Mesenteric fat pad (tissue), 1 donor: ENCODE measurements at places on chromosomes 2 and 18.
A peak's percentile ranks its signal among the peaks of the same experiment; 100 is the strongest.

GRCh38 chr2:127453392-127454171 is 35.4 kb downstream of the PROC start:
- no peak for DNase-seq

DNA sequence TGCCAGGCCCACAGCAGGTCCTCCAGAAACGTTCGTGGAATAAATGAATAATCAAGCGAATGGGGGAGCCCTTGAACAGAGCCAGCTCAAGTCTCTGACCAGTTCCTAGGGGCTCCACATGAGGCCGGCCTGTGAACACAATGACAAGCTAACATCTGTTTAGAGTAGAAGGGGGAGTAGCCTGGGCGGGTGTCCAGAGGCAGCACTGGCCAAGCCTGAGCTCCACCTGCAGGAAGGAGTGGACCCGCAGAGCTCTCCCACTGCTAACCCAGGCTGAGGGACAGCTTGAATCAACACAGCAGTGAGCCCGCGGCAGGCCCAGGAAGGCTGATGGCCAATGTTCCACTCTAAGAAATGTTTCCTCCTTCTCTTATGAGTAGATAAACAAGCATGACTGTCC is 234.8 kb upstream of the RAB6C start:
- DNase-seq: peak; percentile 77

DNA sequence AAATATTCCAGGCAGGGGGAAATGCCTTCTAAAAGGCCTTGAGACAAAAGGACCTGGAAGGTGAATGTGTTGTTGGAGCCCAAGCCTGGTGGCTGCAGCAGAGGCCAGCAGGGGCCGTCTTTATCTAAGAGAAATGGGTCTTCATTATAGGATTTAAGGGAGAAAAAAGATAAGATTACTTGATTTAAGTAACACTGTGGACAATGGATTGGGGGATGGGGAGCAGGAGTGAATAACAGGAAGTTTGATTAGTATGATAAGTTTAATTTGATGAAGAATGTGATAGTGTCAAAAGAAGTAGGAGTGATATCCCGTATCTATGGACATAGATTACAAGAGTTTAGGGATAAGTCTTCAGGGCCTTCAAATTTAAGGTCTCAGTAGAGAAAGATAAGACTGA is 64.2 kb downstream of the WDR75 start:
- no peak for DNase-seq

GRCh38 chr2:68246396-68246795 is 5.9 kb downstream of the PPP3R1 start:
- DNase-seq: no peak

DNA sequence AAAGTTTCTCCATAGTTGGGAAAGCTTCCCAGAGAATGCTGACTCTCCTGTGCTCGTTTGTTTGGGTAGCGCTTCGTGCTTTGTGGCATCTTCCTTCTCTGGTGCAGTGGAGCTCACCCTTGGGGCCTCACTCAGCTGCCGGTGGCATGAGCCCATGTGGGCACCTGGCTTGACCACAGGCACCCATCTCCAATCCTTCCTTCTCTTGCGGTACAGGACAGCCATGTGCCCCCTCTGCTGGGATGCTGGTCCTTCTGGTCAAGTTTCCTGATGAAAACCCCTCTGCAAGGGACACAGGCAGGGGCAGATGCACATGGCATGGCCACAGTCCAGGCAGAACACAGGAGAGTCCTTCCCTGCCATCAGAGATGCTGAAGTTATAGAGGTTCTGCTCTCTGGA is 555.9 kb upstream of the HS6ST1 start:
- DNase-seq: no peak

DNA sequence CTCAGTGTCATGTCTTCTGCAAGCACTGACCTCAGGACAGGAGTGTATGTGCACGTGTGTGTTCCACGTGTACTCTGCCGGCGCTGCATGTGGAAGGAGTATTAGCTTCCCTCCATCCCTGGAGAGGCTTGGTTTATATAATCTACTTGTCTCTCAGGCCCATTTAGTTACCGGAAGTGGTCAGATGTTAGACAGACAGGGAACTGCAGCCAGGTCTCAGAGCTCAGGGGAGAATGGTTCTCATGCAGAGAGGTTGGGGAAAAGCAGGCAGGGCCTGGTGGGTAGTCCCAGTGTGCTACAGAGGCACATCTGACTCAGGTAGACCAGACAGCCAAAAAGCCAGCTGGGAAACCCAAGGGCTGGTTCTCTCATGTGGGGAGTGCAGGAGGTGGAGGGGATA is 167.9 kb downstream of the CTIF start:
- no peak for DNase-seq

DNA sequence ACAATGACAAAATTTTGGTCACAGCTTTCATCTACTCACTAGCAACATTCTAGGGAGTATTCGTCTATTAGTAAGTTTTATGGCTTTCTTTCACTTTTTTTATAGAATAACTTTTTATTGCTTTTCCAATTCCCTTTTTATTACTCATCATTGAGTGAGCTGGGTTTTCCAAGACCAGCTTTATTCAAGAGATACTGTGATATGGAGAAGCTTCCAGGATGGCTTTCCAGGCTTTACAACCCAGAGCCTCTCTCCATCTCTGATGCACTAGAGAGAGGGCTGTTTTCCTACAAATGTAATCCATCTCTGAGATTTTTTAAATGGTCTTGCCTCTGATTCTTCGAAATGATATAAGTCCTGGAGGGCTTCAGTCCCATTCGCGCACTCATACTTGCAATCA is 118.3 kb downstream of the LDLRAD4 start:
- DNase-seq: no peak

DNA sequence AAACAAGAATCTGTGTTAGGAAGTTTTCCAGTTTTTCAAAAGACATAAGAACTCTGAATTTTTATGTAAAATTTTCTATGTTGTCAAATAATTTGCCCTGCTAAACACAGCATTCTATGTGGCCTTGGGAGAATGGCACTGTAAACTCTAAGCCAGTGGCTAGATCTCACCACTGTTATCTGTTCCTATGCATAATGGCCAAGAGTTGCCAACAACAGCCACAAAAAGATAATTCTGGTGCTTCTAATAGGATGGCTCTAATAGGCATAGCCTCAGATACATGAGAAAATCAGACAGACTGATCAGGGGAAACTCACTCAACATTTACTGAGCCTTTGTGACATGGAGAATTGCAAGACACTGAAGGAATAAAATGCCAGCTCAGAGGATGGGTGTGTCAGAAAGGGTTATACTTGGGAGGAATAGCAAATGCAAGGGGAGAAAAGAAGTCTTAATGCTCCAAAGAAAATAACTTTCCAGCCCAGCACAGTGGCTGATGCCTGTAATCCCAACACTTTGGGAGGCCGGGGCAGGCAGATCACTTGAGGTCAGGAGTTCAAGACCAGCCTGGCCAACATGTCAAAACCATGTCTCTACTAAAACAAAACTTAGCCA is 63.7 kb downstream of the COBLL1 start:
- no peak for DNase-seq

GRCh38 chr2:119476301-119477112 is 44.9 kb downstream of the TMEM37 start:
- DNase-seq: peak; percentile 88

DNA sequence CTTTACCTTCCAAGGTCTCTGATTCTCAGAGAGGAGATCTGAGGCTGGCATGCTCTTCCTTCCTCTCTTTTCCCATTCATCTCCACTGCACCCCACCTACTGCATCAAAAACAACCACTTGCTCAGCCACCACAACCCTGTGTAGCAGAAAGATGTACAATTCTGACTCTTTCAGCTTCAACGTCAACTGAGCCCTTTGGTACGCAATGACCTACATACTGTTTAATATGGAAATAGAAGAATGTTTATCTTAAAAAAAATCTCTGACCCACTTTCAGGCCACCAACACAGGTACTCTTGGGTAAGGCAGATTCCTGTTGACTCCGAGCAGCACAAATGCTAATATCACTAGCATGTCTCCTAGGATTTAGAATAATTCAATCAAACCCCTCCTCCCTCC is 76.2 kb upstream of the AFF3 start:
- no peak for DNase-seq

GRCh38 chr2:175180701-175181103 is 808 bp downstream of the ATP5MC3 start:
- no peak for DNase-seq

- DNase-seq: no peak
Observed at GRCh38 chr2:50851886-50852285, 180.0 kb downstream of the NRXN1 start.

GRCh38 chr2:53210538-53210937 is 557.1 kb upstream of the CHAC2 start:
- no peak for DNase-seq

GRCh38 chr2:167939514-167940345 is 307.7 kb downstream of the STK39 start:
- DNase-seq: no peak

DNA sequence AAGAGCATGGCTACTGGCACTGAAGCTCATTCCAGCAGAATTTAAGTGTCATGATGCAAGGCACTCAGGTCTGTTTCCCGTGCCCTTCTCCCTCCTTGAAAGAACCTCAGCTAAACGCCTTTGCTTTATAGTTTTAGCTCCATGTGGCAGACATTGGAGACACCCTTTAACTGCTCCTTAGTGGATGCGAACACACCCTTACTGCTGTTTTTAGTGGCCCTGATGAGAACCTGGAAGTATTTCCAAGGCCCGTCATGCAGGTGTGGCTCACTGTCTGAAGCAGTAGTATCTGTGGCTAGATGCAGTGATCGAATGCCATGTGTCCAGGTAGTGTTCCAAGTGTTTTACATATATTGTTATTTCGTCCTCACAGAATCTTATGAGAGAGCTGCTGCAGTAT is 28.3 kb downstream of the KIF5C start:
- DNase-seq: no peak

GRCh38 chr2:106037932-106038331 is 156.2 kb downstream of the UXS1 start:
- no peak for DNase-seq

DNA sequence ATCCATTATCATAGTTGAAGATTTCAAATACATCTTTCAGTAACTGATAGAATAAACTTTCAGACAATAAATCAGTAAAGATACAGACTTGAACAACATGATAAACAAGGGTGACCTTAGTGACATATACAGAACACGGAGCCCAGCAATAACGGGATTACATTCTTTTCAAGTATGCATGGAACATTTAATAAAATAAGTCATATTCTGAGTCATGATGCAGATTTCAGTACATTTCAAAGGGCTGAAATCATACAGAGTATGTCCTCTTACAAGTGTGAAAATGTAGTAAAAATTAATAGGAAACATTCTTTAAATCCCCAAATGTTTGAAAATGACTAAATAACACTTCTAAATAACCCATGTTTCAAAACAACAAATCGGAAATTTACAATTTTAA is 17.2 kb upstream of the KLHL29 start:
- no peak for DNase-seq

DNA sequence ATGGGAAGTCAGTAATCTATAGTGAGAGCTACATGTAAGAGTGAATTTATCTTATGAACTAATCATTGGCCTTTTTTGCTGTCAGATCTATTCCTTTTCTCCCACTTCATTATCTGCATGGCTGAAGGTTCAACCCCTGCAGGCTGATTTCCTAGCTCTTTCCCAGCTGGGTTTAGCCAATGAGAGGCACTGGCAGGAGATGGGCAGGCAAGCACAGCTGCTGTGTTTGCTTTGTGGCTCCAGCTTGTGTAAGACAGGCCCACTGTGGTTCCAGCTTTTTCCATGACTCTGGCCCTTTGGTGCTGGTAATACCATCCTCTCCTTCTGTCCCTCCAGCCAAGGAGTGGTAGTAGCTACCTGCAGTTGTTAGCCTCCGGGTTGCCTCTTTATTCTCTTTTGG is 248.8 kb downstream of the PLCL1 start:
- DNase-seq: no peak

DNA sequence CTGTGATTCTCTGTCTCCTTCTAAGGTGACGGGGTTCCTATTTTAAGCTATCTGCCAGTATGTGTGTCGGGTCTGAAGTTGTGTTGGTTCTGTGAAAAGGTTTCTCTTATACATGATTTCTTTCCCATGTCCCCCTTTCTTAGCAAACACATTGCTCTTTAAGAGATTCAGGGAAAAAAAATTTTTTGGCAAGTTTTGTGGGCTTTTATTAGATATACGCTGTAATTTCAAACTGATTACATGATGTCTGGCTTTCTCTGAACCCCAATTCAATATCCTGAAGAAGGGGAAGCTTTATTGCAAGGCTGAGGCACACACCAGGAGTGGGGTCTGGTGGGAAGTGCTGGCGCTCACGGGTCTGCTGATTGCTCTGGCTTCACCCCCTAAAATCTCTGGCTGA is 210.6 kb downstream of the AGPS start:
- DNase-seq: no peak

GRCh38 chr2:185919155-185919554 is 180.6 kb downstream of the FSIP2 start:
- no peak for DNase-seq

DNA sequence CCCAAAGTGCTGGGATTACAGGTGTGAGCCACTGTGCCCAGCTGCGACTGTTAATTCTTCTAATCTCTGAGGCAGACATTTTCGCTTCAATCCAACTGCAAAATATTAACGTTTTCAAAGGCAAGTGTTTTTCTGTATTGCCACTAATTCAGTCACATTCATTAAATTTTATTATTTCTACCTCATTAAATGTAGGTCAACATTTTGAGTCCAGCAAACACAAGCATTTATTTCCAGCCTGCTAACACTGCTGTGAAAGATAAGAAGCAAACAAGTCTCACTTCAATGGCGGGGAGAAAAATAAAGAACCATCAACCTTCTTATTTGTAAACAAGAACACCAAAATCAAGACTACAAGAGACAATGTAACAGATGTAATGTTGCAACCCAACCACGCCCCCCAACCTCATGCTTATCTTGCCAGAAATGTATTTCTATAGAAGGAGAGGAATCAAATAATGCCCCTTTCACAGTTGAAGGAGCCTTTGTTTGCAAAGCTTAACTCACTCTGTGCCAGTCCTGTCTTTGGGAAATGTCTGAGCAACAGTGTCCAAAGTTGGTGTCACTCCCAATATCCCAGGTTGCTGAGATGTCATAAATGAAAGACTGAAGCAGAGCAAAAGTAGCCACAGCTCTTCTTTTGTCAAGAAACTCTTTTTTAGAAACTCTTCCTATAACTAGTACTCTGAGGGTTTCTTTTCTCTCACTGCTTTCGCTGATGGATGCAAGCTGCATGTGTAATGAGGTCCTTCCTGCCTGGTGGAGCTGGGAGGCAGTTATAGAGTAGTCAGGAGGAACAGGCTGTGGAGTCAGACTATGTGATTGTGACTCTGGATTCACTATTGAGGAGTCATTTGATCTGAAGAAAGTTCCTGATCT is 8.6 kb downstream of the DOCK10 start:
- DNase-seq: no peak

DNA sequence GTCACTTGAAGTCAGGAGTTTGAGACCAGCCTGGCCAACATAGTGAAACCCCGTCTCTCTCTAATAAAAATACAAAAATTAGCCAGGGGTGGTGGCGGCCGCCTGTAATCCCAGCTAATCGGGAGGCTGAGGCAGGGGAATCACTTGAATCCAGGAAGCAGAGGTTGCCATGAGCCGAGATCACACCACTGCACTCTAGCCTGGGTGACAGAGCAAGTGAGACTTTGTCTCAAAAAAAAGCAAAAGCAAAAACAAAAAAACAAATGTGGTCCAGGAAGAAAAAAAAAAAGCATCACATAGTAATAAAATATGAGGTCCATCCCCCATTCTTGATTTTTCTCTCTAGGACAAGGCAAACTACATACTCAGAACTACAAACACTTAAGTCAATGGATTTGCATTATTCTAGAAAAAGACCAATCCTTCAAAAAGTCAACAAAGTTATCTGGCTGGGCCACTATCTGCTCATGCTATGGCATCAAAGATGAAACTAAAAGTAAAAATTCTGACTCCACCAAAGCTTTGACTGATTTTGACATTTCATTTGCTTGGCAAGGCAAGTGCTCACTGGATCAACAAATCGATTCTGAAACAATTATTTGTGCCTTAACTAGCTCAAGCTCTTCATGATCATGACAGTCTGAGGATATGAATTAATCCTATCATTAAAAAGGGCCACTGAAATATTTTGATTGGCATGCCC is 28.4 kb downstream of the MEX3C start:
- DNase-seq: no peak
